ENCODE measurements at places on chromosomes 12 and 14.

- no peak for DNase-seq
Observed at GRCh38 chr12:131773582-131774221, 54.5 kb upstream of the MMP17 start.

DNA sequence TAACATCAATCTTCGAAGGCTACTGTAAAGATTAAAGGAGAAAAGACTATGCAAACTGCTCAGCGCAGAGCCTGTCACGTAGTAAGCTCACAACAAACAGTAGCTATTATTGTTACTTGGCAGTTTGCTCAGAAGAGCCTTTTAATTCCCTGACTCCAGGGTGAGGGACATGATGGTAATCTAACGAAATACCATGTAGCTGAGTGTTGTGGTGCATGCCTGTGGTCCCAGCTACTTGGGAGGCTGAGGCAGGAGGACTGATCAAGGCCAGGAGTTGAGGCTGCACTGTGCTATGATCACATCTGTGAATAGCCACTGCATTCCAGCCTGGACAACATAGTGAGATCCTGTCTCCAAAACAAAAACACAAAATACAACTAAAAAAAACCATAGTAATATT lies 22.8 kb downstream of the HEBP1 start:
- no peak for DNase-seq

- DNase-seq, result no peak
Observed at GRCh38 chr14:95297832-95298231, 21.9 kb downstream of the CLMN start.

GRCh38 chr12:102433304-102433703 lies 47.1 kb downstream of the IGF1 start:
- no peak for DNase-seq

GRCh38 chr12:41979574-41979973 lies 165.1 kb downstream of the GXYLT1 start:
- no peak for DNase-seq

DNA sequence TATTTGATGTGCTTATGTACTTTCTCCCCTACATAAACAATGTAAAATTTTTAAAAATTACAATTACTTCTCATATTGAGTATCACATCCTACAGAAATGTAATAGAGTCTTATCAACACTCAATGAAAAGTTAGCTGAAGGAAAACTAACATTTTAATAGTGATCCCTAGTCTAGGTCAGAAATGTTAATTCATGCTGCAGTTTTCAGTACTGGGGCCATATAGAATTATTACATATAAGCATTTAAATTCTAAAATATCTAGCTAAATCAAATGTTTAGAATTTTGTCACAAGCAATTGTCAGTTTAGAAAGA lies 37.8 kb downstream of the SLC6A15 start:
- no peak for DNase-seq

DNA sequence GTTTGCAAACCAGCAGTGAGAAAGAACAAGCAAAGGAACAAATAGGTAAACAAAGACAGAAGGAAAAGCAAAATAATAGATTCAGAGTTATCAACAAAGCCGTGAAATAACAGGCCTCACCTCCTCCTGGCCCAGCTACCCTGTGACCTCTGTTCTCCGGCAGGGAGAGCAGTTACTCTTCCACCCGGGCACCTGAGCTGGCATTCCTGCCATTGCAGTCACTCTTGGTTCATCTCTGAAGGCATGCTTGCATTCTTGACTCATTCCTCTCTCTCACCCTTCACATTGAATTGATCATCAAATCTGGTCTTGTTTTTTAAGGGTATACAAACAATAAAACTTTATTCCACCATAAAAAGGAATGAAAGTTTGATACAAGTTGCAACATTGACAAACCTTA lies 95.1 kb downstream of the TTC8 start:
- no peak for DNase-seq

- no peak for DNase-seq
Observed at GRCh38 chr12:80178846-80179245, 79.5 kb downstream of the OTOGL start.

GRCh38 chr12:18703911-18704310 lies 33.9 kb downstream of the PLCZ1 start:
- no peak for DNase-seq

- no peak for DNase-seq
Observed at GRCh38 chr12:124371366-124371765, 76.5 kb downstream of the RFLNA start.

DNA sequence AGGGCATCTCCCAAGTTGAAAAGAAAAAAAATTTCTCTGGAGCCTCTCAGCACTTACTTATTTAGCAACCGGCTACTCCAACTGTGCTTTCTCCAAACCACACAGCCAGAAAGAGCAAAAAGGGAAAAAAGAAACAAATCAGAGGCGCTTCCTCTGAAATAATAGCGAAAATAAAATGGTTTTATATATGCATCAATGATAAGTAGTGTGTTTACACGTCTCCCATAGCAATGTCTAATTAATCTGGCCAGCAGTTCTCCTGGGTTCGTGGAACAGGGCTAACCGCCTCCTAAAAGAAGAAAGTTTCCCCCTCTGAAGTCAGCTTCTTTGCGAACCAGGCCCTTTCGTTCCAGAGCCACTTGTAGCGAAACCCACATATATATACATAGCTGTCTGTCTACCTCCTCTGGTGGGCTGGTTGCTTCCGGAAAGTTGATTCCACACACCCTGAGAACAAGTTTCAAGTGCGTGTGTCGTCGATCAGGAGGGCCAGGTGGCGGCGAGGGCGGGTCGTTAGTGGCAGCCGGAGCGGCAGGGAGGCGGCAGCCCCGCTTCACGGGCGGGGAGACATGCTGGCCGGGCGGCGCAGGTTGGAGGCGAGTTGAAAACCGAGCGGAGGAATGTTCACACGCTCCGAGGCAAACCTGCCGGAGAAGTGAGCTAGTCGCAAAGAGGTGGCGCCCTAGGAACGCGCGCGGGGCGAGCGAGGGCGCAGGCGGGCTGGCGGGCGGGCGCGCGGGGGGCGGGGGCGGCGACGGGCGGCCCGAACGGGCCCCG lies 2.7 kb downstream of the PTHLH start:
- DNase-seq, result peak; percentile 40

- DNase-seq, result no peak
Observed at GRCh38 chr12:43676183-43676813, 82.3 kb downstream of the PUS7L start.

DNA sequence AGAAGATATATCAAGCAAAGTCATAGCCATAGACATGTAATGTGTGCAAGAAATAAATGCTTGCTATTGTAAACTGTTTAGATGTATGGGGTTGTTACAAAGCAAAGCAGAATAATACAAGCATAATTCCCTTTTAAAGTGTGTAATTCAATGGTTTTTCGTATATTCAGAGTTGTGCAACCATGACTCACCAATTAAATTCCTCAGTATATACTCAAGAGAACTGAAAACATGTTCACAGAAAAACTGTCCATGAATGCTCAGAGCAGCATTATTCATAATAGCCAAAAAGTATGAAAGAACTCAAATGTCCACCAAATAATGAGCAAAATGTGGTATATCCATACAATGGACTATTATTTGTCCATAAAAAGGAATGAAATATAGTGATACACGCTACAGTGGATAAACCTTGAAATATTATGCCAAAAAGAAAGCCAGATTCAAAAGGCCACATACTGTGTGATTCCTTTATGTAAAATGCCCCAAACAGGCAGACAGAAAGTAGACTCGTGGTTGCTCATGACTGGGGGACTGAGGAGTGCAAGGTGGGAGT lies 9.3 kb downstream of the GXYLT1 start:
- DNase-seq, result no peak

- DNase-seq, result no peak
Observed at GRCh38 chr12:27252934-27253333, 8.8 kb downstream of the STK38L start.

DNA sequence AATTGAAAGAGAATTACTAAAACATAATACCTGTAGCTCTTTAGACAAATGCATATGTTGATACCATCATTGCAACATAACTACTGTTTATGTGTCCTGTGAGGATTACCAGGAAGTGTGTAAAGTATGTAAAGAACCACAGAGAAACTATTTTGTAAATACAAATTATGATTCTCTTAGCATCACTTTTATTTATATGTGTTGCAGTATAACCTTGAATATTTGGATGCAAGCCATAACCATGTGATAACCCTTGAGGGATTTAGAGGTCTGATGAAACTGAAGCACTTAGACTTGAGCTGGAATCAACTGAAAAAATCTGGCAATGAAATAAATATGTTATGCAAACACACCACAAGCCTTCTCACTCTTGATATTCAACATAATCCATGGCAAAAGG lies 77.5 kb downstream of the LRRC9 start:
- no peak for DNase-seq

- peak; percentile 70 for DNase-seq
Observed at GRCh38 chr12:46371718-46372543, 642 bp downstream of the SLC38A2 start.

GRCh38 chr14:102262929-102263462 lies 42.0 kb downstream of the MOK start:
- DNase-seq, result peak; percentile 10

- DNase-seq, result no peak
Observed at GRCh38 chr14:22998329-22999012, 11.5 kb downstream of the C14orf93 start.

- DNase-seq, result no peak
Observed at GRCh38 chr12:57781801-57782200, 786 bp upstream of the TSFM start.

DNA sequence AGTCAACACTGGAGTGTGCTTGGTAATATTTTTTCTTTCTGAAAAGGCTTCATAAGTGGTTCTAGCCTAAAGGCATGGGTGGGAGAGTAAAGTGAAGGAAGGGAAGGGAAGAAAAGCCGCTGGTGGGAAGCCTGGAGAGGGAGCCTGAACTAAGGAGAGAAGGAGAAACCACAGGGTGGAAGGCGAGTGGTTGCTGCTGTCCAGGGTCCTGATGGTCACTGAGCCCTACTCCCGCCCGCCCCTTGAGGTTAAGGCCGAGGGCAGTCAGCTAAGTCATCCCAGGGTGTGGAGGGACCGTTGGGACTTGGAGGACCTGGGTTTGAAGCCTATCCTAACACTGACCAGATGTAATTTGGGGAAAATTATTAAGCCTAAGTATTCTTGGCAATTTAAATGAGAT lies 189.1 kb downstream of the PIWIL1 start:
- no peak for DNase-seq

GRCh38 chr12:88572781-88573549 lies 7.3 kb downstream of the KITLG start:
- DNase-seq, result no peak

DNA sequence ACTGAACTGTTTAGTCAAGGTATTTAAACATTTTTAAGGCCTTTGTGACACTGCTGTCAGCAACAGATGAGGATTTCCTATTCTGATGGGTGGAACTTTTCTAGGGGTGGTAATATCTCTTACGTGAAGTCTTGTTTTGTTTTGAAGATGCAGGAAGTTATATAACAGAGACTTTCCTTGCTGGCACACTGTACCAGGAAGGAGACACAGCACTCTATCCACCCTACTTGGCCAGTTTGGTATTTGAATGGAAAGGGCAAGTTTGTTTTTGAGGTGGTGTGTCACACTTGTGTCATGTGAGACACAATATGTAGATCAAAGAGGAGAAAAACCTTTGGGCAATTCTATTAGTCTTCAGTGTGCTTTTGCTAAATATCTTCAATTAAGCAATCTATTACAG lies 51.6 kb upstream of the SRP54 start:
- DNase-seq, result no peak

DNA sequence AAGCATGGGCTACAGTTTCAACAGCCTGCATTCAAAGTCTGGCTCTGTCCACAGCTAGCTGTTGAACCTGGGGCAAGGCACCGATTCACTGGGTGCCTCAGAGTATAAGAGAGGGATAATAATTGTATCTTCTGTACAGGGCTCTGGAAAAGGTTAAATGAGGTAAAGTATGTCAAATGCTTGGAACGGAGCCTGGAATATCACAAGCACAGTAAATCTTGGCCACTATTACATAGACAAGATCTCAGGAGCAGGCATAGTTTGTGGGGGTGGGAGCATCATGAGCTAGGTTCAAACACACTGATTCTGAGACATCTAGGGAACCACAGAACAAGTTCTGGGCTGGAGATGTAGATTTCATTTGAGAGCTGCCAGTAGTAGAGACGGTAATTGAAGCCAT lies 203.7 kb upstream of the NUDT4 start:
- DNase-seq, result no peak

DNA sequence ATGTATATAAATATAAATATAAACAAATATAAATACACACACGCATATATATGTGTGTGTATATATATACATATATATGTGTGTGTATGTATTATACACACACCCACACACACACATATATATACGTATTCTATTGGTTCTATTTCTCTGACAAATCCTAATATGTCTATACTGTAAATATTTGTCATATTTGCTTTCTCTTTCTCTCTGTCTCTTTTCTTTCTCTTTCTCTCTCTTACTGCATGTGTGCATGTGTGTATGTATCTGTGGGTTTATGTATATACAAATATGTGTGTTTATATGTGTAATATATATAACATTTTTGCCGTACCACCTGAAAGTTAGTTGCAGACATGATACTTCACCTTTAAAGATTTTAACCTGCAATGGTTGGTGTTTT lies 174.2 kb upstream of the PLEKHG7 start:
- DNase-seq, result no peak

- no peak for DNase-seq
Observed at GRCh38 chr14:64407329-64407728, 19.2 kb downstream of the MTHFD1 start.

DNA sequence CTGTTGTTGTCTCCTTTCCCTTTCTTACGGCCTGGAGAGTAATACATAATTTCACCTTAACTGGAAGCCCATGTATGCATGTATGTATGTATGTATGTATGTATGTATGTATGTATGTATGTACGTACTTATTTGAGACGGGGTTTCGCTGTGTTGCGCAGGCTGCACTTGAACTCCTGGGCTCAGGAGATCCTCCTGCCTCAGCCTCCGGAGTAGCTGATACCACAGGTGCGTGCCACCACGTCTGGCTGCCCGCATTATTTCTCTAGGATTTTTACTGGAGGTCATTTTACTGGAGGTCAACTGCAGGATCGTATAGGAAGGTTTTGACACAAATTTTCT lies 644 bp upstream of the OS9 start:
- no peak for DNase-seq

GRCh38 chr12:70828351-70828750 lies 92.2 kb downstream of the PTPRR start:
- no peak for DNase-seq

DNA sequence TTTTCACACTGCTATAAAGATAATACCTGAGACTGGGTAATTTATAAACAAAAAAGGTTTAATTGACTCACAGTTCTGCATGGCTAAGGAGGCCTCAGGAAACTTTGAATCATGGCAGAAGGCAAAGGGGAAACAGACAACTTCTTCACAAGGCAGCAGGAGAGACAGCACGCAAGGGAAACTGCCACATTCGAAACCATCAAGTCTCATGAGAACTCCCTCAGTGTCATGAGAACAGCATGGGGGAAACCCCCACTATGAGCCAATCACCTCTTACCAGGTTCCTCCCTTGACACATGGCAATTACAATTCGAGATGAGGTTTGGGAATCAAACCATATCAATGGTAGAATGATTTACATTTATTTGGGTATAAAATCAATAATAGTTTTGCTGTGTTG lies 558.5 kb downstream of the TMTC2 start:
- no peak for DNase-seq

GRCh38 chr12:111761706-111762105 lies 5.0 kb upstream of the ALDH2 start:
- DNase-seq, result no peak
